Glutamatergic neuron (in vitro differentiated cells): ENCODE measurements at places on chromosomes 2 and 18. TPM values are rescaled to one million over a fixed set of nuclear protein-coding genes. Genes with fewer than 3 reads are reported as not detected.

The KLHL14 gene
- total RNA-seq: not detected

The HOXD3 gene
- not detected for total RNA-seq

The GNAL gene
- 52.5 TPM for total RNA-seq

The CNRIP1 gene
- 28.0 TPM for total RNA-seq

The CAPN14 gene
- 0.25 TPM for total RNA-seq

The MROH2A gene
- total RNA-seq: not detected

The SERPINB12 gene
- not detected for total RNA-seq

The NTSR2 gene
- not detected for total RNA-seq

The PSMA8 gene
- total RNA-seq: not detected

The HOXD9 gene
- total RNA-seq: 0.44 TPM

The WDR33 gene
- 54.5 TPM for total RNA-seq

The ZNF521 gene
- total RNA-seq: 58.7 TPM

The LYG1 gene
- total RNA-seq: 1.2 TPM

The TMEM17 gene
- 0.91 TPM for total RNA-seq

The ZBTB14 gene
- total RNA-seq: 9.1 TPM

The CYP27A1 gene
- 0.98 TPM for total RNA-seq

The POTEJ gene
- total RNA-seq: not detected

The MC4R gene
- not detected for total RNA-seq

The UXS1 gene
- total RNA-seq: 68.3 TPM

The UGT1A5 gene
- total RNA-seq: not detected

The C2orf72 gene
- total RNA-seq: 0.42 TPM

The RNF152 gene
- total RNA-seq: 16.9 TPM
